ENCODE measurements at places on chromosomes 11 and 22.

DNA sequence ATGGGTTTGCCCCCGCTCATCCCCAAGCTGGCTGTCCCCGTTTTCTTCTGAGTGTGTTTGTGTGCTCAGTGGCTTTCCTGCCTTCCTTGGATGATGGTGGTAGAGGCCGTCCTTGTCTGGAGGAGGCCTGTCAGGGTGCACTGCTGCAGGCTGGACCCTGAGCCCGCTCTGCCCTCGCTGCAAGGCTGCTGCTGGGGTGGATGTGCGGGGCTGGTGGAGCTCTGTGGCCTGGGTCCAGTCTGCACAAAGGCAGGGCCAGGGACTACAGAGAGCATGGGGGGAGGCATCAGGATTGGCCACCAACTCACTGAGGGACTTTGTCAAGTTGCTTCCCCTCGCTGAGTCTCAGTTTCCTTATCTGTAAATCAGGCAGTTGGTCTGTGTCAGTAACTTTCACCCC, 275.0 kb downstream of the KIRREL3 start:
- no peak for DNase-seq

DNA sequence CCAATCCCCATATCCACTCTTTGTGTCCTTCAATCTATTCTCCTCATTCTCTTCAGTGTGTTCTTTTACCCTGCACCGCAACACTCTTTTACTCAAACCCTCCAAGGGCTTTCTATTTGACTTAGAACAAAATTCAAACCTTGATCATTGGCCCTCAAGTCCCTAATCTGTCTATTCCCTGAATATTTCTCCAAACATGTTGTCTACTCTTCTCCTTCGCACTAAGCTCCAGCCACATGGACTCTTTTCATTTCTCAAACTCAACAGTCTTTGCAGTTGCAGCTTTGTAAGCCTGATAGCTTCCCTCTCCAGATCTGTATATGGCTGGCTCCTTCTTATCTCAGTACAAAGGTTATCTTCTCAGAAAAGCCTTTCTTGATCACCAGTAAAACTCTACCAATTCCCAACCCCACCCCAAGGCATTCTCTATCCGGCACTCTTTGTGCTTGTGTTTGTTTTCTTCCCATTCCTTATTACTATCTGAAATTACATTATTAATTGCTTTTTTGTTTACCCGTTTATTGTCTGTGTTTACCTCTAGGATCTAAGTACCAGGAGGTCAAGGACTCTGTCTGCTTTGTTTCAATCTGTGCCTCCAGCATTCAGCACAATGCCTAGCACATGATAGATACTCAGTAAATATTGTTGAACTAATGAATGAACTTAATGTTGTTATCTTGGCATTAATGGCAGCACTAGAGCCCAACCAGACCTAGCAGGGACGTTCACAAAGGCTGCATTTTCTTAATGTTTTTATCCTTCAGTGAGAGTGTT, 147.4 kb downstream of the BBOX1 start:
- peak; percentile 54 for DNase-seq

DNA sequence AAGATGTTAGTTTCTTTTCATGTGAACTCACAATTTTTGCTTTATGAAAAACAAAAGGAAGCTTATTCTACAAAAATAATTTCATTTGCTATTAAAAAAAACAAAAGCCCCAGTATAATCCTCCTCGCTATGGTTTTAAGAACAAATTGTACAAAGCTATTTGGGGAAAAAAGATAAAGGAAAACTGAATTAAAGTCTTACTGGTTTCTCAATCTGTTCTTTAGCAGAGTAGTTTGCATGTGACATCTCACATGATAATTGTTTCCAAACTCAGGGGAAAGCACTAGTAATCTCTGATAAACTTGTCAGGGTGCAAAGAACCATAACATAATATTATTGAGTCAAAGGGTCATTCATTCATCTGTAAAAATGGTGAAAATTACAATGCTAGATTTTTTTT, 2.9 kb upstream of the DDI1 start:
- no peak for DNase-seq

DNA sequence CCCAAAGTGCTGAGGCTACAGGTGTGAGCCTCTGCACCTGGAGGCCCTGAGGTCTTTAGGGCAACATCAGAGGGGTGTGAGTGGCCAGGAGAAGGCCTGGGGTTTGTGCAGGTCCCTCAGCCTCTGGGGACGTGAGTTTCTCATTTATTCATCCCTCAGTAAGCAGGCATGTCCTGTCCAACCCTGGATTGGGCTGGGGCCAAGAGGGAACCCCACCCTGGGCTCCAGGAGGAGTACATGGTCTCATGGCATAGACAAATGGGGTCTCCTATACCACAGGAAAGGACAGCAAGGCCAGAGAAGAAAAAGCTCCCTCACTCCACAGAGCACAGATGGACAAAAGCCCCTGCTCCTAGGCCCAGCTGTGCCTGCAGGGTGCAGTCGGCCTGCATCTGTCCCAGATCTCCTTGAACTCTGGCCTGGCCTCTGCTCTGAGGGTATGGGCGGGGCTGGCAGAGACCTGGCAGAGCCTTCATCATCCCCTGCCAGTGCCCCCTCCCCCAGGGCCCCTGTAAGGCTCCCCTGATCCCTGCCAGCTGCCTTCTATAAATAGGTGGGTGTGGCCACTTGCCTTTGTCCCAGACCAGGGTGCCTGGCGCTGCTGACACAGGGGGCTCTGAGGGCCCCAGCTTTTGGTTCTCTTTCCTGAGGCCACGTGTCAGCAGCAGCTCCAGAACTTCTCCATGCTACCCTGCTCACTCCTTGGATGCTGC, 34.6 kb downstream of the A4GALT start:
- no peak for DNase-seq

GRCh38 chr11:92253945-92254344, 29.3 kb downstream of the FAT3 start:
- DNase-seq = no peak

GRCh38 chr11:85494396-85494795, 132.7 kb downstream of the DLG2 start:
- no peak for DNase-seq
